DMS79 treated with DMSO at 0.1 percent for 48 hours (cell line): ENCODE measurements at places on chromosomes 11 and 22.

DNA sequence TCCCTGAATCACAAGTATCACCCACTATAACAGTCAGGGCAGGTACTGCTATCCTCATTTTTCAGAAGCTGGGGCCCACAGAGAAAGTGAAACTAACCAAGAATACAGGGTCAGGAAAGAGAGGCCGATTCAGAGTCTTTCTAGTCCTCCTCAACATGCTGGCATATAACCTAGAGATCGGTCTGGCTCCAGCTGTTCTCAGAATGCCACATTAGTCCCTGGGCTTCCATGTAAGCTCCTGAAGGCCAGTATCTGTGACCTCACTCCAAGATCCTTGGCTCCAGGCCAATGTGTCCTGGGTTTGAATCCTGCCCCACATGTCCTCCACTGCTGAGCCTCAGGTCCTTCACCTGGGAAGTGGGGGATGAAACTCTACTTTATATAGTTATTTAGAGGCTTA is 50.4 kb downstream of the TENM4 start:
- DNase-seq: no peak

- peak; percentile 48 for DNase-seq
Measured at GRCh38 chr11:92685049-92685448, 284.4 kb upstream of the MTNR1B start.

GRCh38 chr22:50612528-50613221 is 12.1 kb downstream of the MAPK8IP2 start:
- no peak for DNase-seq

- DNase-seq: no peak
Measured at GRCh38 chr11:74102321-74102720, 68.5 kb downstream of the C2CD3 start.

GRCh38 chr11:106482917-106483785 is 405.7 kb downstream of the AASDHPPT start:
- no peak for DNase-seq
